Vagina (tissue), 2 donors: ENCODE measurements at places on chromosomes 4 and X.

GRCh38 chr4:4402966-4403365, 16.1 kb downstream of the NSG1 start:
- DNase-seq = no peak

DNA sequence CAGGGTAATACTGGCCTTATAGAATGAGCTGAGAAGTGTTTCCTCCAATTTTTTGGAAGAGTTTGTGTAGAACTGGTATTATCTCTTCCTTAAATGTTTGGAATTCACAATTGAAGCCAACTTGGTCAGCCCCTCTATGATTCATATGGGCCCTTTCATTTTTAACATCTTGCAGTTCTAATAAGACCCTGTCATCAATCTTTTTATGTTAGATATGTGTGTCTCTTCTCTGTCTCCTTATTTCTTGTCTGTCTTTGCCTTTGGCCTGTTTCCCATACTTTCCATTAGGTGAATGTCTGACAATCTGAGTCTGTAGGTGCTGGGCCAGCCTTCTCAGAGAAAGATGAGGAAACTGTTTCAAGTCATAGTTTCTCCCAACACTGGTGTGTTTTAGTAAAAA, 88.7 kb downstream of the SLC16A2 start:
- no peak for DNase-seq

DNA sequence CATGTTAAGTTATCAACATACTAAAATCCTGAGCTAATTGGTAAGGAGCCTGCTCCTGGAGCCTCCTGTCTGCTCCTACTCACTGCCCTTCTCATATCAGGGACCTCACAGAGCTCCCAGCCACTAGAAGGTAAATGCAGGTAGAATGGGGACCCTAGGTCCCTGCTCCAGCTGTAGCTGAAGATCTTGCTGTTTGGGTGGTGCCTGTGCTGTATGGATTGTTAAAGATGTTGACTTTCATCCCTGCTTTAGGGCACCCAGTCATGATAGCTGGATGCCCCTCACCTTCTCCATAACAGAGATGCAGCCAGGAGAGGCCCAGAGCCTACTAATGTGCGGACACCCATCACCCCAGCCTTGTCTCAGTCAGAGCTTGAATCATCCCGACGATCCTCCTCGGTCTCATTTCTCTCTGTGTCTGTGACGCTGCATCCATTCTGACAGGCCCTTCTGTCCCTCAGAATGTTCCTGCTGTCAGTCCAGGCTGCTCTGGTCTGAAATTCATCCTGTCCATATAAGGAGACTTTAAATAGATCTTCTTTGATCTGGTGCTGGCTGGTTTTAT, 341.7 kb upstream of the GATB start:
- no peak for DNase-seq

GRCh38 chr4:124903995-124904722, 191.6 kb upstream of the ANKRD50 start:
- no peak for DNase-seq

DNA sequence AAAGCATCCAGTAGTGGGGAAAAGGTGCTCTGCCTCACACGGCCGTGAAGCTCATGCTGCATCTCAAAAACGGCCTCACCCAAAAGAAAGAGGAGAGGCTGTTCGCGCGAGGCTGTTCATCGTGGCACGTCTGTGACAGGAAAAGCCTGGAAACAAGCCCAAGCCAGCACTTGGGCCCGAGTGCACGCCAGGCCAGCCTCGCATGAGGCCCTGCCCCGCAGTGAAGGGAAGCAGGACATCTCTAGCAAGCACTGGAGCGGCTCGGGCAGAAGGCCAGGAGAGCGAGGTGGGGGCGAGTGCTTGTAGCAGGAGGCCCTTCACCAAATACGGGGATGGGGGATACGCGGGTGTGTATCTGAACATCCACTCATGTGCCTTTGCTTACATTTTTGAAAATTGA, 39.9 kb upstream of the MXD4 start:
- DNase-seq = peak; percentile 44

DNA sequence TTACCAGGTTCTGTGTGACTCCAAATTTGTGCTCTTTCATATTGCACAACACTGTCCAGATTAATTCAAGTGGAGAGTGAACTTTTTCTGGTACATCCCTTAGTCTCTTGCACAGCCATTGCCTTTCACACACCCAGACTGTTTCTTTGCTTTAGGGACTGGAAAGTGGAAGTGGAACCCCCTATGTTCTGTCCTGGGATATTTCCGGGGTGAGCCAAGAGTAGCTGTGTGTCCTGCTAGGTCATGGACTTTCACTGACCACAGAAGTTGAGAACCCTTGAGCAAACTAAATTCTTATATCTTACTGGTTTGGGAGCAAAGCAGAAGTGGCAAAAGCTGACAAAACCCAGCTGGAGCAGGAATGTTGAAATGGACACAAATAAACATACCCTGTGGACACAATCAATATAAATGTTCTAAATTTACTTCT, 10.3 kb upstream of the VSIG4 start:
- DNase-seq = no peak

DNA sequence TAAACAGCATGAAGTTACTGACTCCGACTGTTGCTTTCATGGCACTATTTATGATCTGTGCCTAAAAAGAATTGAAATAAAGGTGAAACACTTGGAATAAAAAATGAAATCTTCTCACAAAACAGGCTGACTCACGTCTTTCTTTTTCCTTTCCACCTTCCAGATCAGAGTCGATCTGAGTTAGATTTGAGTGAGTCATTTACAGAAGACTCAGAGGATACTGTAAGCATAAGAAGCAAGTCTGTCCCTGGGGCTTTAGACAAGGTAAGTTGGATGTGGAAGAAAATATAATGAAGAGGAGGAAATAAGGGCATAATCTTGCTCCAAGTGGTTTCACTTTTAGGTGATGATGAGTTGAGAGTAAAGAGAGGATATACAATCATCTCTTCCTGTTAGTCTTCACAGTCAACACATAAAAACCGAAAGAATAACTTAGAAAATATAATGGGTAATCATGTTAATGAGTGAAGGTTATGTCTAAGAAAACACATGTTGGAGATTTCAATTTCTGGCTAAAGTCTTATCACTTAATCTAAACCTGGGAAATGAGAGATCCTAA, 89.7 kb downstream of the SYTL5 start:
- DNase-seq = no peak

DNA sequence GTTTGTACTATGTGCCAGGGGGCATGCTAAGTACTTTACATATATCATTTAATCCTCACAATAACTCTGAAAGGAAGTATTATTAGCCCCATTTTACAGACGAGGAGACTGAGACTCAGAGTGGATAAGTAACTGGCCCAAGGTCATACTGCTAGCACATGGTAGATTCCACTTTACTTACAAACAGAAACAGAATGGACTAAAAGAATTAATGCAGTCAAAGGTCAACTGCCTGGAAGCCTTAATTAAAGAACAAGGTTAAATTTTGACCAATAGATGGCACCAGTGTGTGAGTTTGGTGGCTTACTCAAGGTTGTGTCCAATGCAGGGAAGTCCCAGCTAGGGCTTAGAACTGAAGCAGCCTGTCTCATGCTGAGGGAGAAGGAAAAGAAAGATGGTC, 4.7 kb downstream of the RIPPLY1 start:
- DNase-seq = no peak

- no peak for DNase-seq
These were observed 32.9 kb upstream of the STX18 start for GRCh38 chr4:4574792-4575191.

DNA sequence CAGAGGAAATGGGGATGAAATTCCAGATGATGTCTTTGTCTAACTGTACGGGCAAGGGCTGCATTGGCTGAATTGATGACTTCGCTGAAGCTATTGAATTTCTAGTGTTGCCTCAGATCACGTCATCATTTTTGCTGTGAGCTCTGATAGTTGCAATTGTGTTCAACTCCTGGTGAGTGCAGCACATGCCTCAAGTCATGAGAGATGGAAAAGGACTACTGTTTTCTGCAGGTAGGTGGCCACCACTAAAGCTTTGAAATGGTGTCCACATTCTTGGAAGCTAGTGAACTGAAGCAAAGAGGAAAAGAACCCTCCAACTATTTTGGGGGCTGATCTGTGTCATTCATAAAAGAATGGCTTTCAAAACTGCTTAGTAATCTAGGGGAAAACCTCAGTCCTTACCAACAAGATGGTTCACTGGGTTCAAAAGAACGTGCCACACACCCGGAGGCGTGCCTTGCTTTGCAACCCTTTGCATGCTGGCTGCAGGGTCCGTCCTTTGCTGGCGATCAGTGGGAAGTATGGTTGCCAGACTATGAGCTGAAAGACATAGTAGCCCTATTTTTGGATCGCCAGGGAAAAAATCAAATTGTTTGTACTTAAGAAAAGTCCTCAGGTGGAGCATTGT, 88.1 kb upstream of the STOX2 start:
- DNase-seq = no peak

DNA sequence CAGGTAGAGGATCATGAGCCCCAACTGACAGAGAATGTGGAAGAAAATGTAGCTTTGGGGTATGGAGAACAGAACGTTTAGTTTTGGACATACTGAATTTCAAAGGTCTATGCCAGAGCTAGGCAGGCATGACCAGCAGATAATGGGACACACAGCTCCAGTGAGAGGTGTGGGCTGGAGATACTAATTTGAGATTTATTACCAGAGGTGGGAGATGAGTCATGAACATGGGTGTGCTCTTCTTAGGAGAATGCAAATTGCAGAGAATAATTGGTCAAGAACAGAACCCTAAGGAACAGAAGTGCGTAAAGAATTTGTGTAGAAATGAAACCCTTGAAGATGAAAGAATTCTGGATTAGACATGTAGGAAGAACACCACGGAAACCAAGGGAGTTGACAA, 125.2 kb downstream of the PACRGL start:
- DNase-seq = no peak

GRCh38 chrX:51461053-51462044, 35.0 kb downstream of the NUDT11 start:
- DNase-seq = no peak

DNA sequence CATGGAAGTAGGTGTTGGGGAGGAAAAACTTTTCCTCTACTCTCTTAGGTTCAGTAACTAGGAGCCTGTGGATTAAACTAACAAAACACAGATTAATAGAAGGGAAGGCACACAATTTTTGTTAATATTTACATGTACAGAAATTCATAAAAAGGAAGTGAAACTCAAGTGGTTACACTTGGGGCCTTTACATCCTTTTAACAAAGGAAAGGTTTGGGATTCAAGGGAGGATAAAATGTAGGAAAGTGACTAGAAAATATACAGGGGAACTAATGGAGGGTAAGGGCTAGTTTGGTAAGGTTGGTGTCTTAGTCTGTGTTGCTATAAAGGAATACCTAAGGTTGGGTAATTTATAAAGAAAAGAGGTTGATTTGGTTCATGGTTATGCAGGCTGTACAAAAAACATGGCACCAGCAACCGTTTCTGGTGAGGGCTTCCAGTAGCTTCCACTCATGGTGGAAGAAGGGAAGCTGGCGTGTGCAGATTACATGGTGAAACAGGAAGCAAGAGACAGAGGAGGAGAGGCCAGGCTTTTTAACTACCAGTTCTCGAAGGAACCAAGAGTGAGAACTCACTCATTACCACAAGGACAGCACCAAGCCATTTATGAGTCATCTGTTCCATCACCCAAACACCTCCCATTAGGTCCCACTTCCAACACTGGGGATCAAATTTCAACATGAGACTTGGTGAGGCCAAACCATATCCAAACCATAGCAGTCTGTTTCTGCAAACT, 124.4 kb downstream of the CHRDL1 start:
- DNase-seq = no peak

DNA sequence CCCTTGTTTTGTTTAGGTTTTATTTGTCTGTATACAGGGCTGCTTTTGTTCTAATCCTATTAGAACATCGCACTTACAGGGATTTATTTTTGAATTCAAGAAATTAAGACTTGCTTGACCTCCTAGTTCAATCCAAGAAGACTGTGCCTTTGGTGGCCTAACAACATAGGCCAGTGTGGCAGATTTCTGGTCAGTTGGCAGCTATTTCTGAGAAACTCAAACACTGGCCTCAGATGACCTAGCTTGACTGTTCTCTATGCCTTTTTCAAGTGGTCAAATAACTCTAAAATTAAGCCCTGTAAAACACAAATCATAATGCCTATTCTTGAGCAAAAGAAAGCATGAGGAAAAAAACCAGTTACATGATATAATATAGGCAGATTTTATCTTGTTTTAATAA, 89.3 kb upstream of the GPR34 start:
- DNase-seq = no peak

DNA sequence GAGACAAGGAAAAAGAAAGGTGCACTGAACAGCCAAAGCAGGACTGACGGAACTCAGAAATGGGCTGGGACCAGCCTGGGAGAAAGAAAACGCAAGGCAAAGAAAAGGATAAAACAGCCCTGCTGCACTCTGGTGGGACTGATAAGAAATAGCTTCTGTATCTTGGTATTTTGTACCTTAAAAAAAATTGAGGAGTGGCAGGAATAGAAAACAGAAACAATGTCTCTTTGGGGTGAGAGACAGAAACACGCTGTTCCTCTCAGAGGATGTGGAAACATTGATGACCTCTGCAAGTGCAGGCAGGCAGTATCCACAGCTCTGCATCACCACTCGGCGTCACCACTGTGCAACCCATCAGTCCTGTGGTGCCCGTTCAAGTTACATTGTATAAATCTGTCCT, 152.5 kb upstream of the SPRY1 start:
- DNase-seq = peak; percentile 89
